ENCODE measurements at places on chromosomes 11 and 22.

DNA sequence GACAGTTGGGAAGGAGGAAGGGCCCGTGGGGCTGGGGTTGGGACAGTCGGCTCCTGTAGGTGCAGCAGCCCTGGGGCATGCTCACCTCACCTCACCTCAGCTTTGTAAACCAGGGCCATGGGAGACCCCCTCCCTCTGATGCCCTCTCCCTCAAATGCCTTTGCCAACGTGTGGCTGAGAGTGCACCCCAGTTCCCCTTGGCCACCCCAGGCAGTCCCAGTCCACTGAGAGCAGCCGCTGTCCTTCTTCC lies 4.2 kb upstream of the NEAT1 start:
- no peak for DNase-seq

GRCh38 chr11:121231576-121232278 lies 60.8 kb upstream of the SC5D start:
- no peak for DNase-seq

DNA sequence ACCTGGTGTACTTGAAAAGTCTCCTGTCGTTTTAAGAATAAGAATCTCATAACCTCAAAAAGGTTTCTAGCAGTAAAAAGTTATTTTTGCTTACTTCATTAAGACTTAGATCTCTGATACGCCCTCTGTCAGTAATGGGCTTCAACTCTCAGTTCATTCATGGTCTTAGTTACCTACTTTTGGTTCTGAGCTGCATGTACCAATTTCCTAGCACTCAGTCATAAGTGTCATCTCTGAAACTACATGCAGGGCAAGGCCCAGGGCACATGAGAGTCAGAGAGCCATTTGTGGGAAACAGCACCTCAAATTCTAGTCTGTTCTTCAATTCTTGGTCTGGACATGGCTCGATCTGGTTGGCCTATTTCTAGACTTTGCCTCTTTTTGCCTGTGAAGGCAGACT lies 838.4 kb downstream of the FAM181B start:
- DNase-seq, result no peak

GRCh38 chr22:36977401-36977861 lies 41.8 kb downstream of the TST start:
- peak; percentile 50 for DNase-seq

- no peak for DNase-seq
These were observed 2.7 kb upstream of the MUC5B start for GRCh38 chr11:1219834-1220815.

GRCh38 chr11:17741487-17741886 lies 6.9 kb downstream of the KCNC1 start:
- DNase-seq, result no peak

GRCh38 chr22:46567471-46567870 lies 30.1 kb upstream of the CELSR1 start:
- DNase-seq, result no peak

DNA sequence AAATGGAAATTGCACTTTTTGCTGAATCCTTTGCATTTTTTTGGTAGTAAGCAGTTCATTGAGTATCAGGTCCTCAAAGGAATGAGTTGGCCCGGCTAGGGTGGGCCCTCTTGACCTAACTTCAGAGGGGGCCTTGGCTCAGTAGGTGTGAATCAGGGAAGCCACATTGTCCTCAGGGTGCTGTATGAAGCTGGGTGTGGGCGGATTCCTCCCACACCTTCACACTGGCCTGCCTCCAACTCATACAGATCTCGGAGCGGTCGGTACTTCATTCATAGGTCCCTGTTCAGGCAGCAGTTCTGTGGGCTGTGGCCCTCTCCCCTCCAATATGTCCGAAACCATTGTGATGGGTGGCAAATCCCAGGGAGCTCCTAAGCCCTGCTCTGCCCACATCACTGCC lies 47.4 kb upstream of the OR4B1 start:
- DNase-seq, result no peak

DNA sequence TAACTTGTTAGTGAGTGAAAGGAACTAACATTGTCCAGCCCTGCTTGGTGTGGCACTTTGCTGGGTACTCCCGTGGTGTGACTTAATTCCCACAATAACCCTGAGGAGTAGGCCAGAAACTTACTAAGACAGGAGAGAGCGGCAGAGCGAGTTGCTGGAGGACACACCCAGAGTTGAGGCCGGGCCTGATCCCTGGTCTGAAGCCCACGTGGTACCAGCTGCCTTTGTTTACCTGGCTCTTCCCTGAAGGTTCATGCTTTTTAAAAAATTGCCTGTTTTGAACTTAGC lies 594 bp downstream of the MPST start:
- DNase-seq, result peak; percentile 42

DNA sequence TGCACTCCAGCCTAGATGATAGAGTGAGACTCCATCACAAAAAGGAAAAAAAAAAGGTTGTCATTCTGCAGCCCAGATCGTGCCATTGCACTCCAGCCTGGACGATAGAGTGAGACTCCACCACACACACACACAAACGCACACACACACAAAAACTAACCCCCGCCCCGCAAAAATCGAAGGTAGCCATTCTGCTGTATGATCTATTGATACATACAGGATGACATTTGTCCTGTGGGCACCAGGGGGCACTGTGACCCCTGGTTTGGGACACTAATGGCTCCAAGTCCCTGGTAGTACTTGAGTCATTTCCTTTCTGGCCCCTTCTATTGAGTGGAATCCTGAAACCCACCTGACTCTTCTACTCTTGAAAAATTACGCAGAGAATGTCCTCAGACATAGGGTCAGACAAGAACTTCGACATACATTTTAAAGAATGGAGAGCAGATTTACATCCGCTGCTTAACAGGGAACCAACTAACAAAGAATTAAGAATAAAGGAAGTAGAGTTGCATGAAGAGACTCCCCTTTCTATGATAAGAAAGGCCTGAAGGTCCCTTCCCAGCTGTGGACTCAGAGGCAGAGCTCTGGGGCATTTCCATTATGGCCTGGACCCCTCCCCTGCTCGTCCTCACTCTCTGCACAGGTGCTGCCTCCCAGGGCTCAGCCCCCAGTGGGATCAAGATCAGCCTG lies 35.0 kb upstream of the PRAME start:
- DNase-seq, result peak; percentile 51

DNA sequence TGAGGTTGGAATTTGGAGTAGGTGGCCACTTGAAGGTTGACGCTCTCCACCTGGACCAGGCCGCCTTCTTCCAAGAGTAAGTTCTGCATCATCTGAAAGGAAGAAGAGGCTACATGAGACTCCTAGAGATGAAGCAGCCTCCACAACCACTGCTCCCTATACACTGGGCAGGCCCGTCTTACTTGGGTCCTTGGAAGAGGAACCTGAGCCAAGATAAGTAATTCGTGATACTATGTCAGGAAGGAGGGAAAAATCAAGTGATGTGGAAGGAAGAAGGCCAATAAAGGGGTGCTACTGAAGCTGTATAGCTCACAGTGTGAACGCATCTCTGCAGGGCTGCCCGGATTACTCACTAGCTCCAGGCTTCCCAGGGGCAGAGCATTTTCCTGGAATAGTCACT lies 11.1 kb downstream of the UFD1 start:
- DNase-seq, result no peak

DNA sequence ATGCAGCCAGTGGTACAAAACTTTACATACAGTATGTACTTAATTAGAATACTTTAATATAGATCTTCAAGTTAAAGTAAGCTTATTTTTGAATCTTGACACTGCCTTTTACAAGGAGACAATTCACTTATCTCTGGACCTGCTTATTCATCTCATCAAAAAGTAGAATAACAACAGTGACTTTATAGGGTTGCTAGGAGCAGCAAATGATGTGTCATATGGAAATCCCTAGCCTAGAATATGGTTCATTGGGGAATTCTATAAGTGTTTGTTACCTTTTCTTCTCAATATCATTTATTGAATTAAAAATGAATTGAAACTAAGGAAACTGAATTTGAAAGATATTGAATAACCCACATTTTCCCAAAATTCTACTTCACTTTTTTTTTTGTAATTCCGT lies 45.0 kb upstream of the FIBIN start:
- DNase-seq, result no peak

- DNase-seq, result no peak
These were observed 74.8 kb upstream of the RCN1 start for GRCh38 chr11:32016111-32016510.

DNA sequence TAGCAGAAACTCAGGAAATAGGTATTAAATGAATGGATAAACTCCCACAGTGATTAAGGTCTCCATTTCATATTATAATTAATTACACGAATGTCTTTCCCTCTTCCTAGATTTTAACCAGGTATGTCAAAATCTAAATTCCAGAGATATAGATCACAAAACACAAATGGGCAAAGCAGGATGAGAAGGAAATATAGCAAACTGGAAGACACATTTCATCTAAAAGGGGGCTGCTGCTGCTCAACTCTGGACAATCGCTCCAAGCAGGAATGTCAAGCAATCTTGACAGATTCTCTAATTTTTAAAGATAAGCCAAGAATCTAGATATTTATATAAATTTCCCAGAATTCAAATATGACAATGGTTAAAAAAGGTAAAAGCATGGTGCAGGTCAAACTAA lies 554.2 kb upstream of the CCDC90B start:
- no peak for DNase-seq

GRCh38 chr11:3807909-3808860 lies at the start of gene PGAP2:
Gene PGAP2, plus strand, starts transcription at chr11:3808560. Its CDS starts 2,700 bp downstream, at chr11:3811260.
- DNase-seq, result peak; percentile 53

DNA sequence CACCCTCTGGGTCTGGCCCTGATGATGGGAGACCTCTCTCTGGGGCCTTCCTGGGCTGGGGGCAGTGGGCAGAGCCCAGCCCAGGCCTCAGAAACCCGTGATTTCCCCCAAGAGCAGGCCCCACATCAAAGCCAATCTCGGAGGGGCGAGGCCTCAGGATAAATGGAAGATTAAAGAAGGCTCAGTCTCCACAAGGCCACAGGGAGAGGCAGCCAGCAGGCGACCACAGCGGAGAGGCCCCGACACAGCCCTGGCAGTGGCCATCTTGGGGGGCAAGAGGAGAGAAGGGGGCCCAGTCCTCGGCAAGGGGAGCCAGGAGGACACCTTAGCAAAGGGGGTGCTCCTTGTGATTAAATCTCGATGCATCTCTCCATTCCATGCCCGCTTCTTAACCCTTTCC lies 12.5 kb upstream of the CREB3L1 start:
- DNase-seq, result no peak

- DNase-seq, result peak; percentile 20
These were observed 29.3 kb upstream of the TCF20 start for GRCh38 chr22:42299586-42300258.
